ENCODE measurements at places on chromosomes 11 and 22. TPM values are rescaled to one million over a fixed set of nuclear protein-coding genes. Genes with fewer than 3 reads are reported as not detected.
A peak's percentile ranks its signal among the peaks of the same experiment; 100 is the strongest.

Gene APOA1
- total RNA-seq, result not detected

Gene HORMAD2
- total RNA-seq, result not detected

Gene FOLR2
- total RNA-seq, result not detected

Gene LRP4
- total RNA-seq, result not detected

Gene ABCC8
- total RNA-seq, result not detected

Gene CLMP
- total RNA-seq, result 0.81 TPM

Gene GP1BB
- total RNA-seq, result not detected

Gene HMOX1
- total RNA-seq, result 2.9 TPM

Gene NNMT
- total RNA-seq, result not detected

DNA sequence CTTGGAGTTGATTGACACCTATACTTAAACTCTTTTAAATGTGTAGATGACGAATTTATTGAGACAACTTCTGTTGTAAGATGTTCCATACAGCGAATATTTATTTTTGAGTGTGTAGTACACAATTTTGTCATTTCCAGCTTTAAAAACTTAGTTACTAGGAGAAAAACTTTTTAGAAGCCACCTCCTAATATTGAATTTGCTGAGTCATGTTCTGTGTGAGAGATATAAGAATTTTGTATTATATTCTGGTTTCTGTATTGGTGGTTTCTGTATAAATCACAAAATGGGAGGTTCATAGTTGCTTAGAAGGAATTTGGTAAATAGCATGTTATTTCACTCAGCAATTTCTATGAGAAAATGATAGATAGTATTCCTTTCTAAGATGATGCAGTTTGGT, 171.3 kb downstream of the WNT11 start:
- DNase-seq, result no peak

- DNase-seq, result peak; percentile 59
These were observed 3.6 kb upstream of the OR8B3 start for GRCh38 chr11:124402326-124402922.

- no peak for DNase-seq
These were observed 7.1 kb upstream of the ENDOD1 start for GRCh38 chr11:95082576-95083001.

GRCh38 chr11:113119074-113119473, 157.9 kb downstream of the NCAM1 start:
- no peak for DNase-seq

DNA sequence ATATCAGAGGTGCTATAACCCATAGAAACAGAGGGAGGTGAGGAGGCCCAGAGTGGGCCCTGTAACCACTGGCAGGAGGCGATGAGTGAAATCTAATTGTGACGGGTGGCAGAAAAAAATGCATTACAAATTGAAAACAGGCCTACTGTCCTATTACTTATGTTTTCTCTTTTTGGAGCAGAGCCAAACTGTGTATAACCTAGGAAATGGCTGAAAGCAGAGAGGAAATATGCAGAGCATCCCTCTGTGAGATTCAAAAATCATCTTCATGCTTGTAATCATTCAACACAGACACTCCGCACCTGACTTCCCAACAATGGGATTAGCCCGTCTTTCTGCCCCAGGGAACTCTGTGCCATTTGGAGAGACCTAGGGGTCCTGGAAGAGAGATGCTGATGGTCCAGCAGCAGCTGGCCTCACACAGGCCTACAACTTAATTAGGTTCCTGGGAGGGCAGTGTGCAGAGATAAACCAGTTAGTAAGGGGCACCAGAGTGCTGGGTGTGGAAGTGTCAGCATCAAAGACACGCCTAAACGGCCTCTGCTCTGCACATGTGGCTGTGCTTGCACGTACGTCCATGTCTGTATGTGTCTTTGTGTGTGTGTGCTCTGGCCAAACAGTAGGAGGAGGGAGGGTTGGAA, 41.8 kb downstream of the MAP6 start:
- no peak for DNase-seq

- no peak for DNase-seq
These were observed 44.4 kb downstream of the VSIG10L2 start for GRCh38 chr11:125990244-125990643.

- DNase-seq, result no peak
These were observed 59.8 kb upstream of the CD5 start for GRCh38 chr11:61042537-61042936.

DNA sequence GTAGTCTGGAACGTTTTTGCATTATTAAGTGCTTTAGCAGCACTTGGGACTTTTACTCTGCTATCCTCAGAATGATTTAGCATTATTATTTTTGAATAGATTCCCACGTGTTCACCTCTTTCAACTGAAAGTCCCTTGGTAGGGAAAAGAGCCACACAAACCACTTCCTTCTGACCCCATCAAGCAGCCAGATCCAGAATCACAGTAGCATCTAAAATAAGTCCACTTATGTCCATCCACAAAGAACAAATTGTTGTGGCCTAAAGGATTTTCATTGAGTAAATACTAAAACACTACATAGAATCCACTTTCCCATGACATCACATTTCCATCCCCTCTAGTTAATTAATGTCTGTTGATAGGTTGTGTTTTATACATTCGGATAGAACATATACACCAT, 381.7 kb downstream of the AASDHPPT start:
- DNase-seq, result no peak

- no peak for DNase-seq
These were observed 38.2 kb downstream of the RNF141 start for GRCh38 chr11:10502770-10503169.
